Right lung (tissue), 10 donors: ENCODE measurements at places on chromosomes 1 and 21. TPM values are rescaled to one million over a fixed set of nuclear protein-coding genes. Genes with fewer than 3 reads are reported as not detected.
A peak's percentile ranks its signal among the peaks of the same experiment; 100 is the strongest.

The INSRR gene
- 0.05 TPM for polyA plus RNA-seq

The OR14K1 gene
- not detected for polyA plus RNA-seq

DNA sequence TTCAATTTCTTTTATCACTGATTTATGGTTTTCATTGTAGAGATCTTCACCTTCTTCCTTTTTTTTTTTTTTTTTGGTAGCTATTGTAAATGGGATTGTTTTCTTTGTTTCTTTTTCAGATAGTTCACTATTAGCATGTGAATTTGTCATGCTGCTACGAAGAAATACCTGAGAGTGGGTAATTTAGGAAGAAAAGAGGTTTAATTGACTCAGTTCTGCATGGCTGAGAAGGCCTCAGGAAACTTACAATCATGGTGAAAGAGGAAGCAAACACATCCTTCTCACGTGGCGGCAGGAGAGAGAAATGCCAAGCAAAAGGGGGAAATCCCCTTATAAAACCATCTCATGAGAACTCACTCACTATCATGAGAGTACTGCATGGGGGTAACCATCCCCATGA is 66.4 kb downstream of the DAB1 start:
- DNase-seq = no peak

DNA sequence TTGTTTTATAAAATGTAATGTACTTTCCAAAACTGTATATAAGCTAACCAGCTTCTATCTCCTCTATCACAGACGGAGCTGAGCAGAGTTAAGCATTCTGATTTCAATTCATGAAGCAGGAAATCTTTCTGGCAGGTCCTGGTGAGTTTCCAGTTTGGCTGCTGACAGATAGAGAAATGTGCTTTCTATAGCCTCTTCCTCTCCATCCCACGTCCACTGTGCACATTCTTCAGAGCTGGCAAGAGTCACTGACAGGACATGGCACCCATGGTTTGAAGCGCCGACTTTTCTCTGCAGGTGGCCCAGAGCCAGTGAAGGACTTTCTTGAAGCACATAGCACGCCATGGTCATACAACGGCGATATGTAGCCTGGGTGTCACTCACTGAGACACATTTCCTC is 52.3 kb upstream of the POU2F1 start:
- DNase-seq = no peak

DNA sequence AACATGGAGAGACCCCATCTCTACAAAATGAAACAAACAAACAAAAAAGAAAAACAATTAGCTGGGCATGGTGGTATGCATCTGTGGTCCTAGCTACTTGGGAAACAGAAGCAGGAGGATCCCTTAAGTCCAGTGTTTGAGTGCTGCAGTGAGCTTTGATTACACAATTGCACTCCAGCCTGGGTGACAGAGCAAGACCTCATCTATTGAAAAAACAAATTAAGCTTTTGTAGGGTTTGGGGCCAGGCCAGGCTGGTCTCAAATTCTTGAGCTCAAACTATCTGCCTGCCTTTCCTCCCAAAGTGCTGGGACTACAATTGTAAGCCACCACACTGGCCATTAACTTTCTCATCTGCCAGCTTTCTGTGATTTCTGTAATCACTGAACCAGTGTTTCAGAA is 27.2 kb downstream of the NIPAL3 start:
- DNase-seq = no peak

- no peak for DNase-seq
Measured at GRCh38 chr1:35893051-35893879, 10.3 kb downstream of the AGO1 start.

- DNase-seq = peak; percentile 58
Measured at GRCh38 chr1:11664336-11665065, 501 bp downstream of the FBXO6 start.

DNA sequence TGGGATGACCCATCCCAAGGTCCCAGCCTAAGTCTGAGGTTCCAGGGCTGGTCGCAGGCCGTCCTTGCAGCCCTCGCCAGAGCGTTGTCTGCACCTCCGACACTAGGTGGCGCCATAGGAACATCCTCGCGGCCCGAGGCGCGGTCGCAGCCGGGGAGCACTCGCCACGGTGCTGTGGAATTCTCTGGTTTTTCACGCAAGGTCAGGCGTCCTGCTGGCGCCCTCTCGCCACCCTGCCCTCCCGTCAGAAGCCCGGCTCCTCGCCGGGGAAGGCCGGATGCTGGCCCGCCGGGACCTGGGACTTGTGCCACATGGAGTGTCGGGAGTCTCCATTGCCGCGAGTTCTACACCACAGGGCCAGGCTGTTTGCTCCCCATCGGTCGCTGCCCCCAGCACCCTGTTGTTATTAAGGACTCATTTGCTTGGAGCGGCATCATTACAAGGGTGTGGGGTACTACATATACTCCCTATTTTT is 196.8 kb upstream of the LMO4 start:
- peak; percentile 86 for DNase-seq
